ENCODE measurements at places on chromosomes 7 and 10. TPM values are rescaled to one million over a fixed set of nuclear protein-coding genes. Genes with fewer than 3 reads are reported as not detected.
A peak's percentile ranks its signal among the peaks of the same experiment; 100 is the strongest.

- peaks cover 5% of the 10 kb centered on the region for H3K27me3 ChIP-seq
- no peak for DNase-seq
- no peak overlapping the region for H3K4me3 ChIP-seq
- no peaks in the 10 kb centered on the region for H3K4me1 ChIP-seq
- H3K36me3 ChIP-seq, result no peaks in the 10 kb centered on the region
- no peak overlapping the region for H3K27ac ChIP-seq
Observed at GRCh38 chr7:127527561-127527960, 57.8 kb downstream of the GCC1 start.

DPP6 gene
- polyA plus RNA-seq, result not detected

- no peak overlapping the region for H3K27ac ChIP-seq
- no peaks in the 10 kb centered on the region for H3K27me3 ChIP-seq
- no peak overlapping the region for H3K4me3 ChIP-seq
- H3K36me3 ChIP-seq, result no peaks in the 10 kb centered on the region
Observed at GRCh38 chr10:109427411-109427810, 495.9 kb downstream of the XPNPEP1 start.

- H3K4me3 ChIP-seq, result no peak overlapping the region
- H3K27me3 ChIP-seq, result peaks cover 90% of the 10 kb centered on the region
- no peak overlapping the region for H3K27ac ChIP-seq
- no peaks in the 10 kb centered on the region for H3K36me3 ChIP-seq
- DNase-seq, result no peak
Observed at GRCh38 chr10:100826031-100826651, 80.8 kb downstream of the PAX2 start.

DNA sequence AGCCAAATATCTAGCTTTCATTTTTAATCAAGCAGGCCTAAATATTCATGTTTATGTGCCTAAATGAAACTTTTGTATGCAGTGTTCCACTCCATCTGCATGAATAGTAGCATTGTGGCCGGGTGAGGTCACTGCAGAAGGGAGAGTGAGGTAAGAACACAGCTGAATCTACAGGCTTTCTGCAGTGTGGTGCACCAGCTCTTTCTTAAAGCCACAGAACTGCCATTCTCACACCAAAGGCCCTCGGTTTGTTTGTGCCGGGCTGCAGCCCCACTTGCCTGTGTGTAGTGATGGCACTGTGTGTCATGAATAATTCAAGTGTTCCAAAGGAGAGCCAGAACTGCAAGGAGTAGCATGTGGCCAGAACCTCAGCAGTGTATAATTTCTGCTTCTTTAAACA, 204.1 kb downstream of the TRIL start:
- no peaks in the 10 kb centered on the region for H3K36me3 ChIP-seq
- DNase-seq, result peak; percentile 85
- H3K27me3 ChIP-seq, result no peaks in the 10 kb centered on the region
- peaks cover 4% of the 10 kb centered on the region for H3K4me1 ChIP-seq
- no peak overlapping the region for H3K4me3 ChIP-seq
- no peak overlapping the region for H3K27ac ChIP-seq

DNA sequence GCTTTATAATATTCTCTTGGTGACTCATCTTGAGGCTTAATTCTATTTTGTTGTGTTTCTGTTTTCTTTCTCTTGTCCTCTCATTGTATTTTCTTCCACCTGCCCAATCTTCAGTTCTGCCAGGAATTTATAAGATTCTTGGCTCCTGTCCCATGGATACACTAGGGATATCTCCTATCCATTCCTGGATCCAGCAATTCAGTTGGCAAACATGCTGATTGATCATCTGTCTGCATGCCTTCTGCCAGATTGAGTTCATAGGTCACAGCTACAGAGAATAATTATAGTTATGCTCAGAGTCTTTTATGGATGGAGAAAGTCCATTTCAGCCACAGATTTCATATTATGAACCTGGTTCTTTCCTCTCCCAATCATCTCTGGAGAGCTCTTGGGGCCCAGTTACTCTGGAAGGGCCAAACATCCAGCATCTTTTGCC, 140.4 kb upstream of the MAGI2 start:
- H3K4me1 ChIP-seq, result no peaks in the 10 kb centered on the region
- no peak overlapping the region for H3K4me3 ChIP-seq
- no peak overlapping the region for H3K27ac ChIP-seq
- no peaks in the 10 kb centered on the region for H3K27me3 ChIP-seq

MSMB gene
- polyA plus RNA-seq, result not detected

TUBAL3 gene
- not detected for polyA plus RNA-seq

Measured in IMR-90 (cell line).